ENCODE measurements at places on chromosomes 2 and 18. TPM values are rescaled to one million over a fixed set of nuclear protein-coding genes. Genes with fewer than 3 reads are reported as not detected.

- peak; percentile 53 for DNase-seq
These were observed 51.5 kb upstream of the RGPD4 start for GRCh38 chr2:107775211-107775610.

- DNase-seq = no peak
These were observed 34.1 kb upstream of the ZDBF2 start for GRCh38 chr2:206240327-206240726.

Gene ONECUT2
- under 0.01 TPM for total RNA-seq

Gene TUBA3D
- not detected for total RNA-seq

Gene SLC5A7
- total RNA-seq = 0.51 TPM
